Cardiac muscle cell (in vitro differentiated cells and primary cell): ENCODE measurements at places on chromosomes 6 and 20. TPM values are rescaled to one million over a fixed set of nuclear protein-coding genes. Genes with fewer than 3 reads are reported as not detected.

- no peak for DNase-seq
Measured at GRCh38 chr20:2564406-2564805, 28.0 kb downstream of the TMC2 start.

DNA sequence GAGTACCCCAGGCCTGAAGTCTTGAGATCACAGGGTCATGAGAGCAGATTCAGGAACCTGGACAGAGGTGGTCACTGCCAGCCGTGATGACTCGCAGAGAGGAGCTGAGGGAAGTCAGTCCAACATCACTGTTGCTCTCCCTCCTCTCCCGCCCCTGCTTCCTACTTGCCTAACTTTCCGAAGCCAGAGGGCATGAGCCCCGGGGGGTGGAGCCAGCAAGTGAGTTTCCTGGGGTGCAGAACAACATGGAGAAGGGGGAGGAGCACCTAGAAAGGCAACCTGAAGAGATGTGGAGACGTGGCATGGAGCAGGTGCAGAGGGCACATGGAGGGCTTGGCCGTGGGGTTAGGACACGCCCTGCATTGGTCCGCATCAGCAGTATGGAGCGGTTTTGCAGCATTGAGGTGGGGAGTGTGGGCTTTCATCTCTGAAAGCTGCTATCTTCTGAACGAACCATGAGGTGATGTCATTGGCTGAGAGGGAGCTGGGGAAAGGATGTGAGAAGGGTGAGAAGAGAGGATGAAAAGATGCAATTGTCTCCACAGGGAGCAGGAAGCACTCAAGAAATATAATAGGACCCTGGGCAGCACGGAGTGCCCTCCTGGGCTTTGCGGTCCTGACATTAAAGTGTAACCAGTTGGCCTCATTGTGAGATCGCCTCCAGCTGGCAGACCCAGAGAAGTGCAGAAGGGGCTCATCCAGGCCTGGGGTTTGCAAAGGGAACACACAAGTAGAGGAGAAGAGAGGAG, 25.0 kb downstream of the GDAP1L1 start:
- DNase-seq, result no peak

DNA sequence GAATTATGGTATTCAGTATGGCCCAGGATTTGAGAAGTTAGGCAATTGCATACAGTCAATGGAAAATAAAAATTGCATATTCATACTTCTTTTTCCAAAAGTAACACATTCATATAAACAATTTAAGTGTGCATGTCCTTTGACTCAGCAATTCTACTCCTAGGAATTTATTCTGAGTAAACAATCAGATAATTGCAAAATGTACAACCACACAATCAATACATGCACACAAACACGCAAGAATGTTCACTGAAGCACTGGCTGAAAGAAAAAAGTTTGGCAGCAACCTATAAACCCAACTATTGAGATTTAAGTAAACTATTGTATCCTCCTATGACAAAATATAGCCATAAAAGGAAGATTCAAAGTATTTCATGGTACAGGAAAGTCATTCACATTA, 1.6 kb downstream of the CYP39A1 start:
- no peak for DNase-seq

DNA sequence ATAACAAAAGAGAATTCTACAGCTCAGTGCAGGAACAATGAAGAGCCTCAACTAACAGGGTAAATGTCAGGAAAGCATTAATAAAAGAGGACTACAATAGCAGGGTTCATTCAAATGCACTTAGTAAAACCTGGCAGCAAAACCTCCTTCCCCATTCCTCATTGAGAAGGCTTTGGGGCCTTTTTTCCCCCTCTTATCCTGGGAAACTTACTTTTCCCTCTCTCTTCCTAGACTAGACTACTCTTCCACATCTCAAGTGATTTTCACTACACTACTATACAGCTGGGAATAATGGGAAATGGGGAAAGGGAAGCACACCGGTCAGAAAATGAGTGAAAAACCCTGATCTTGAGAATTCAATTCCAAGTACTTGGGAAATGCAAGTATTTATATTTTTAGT, 10.1 kb downstream of the ROMO1 start:
- no peak for DNase-seq

DNA sequence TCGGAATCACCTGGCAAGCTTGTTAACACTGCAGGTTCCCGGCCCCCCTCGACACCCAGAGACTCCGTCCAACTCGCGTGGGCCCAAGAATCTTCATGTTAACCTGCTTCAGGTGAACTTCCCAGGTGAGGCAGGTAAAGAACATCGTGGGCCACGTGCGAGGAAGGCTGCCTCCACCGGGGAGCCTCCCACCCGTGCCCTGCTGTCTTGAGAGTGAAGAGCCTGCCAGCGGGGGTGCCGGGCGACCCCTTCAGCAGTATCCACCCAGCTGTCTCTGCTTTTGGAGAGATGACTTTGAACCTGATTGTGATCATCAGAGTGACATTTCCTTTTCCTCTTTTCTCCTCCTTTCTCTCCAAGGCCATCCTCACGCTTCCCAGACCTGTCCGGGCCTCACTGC, 22.9 kb upstream of the RTF2 start:
- no peak for DNase-seq

DNA sequence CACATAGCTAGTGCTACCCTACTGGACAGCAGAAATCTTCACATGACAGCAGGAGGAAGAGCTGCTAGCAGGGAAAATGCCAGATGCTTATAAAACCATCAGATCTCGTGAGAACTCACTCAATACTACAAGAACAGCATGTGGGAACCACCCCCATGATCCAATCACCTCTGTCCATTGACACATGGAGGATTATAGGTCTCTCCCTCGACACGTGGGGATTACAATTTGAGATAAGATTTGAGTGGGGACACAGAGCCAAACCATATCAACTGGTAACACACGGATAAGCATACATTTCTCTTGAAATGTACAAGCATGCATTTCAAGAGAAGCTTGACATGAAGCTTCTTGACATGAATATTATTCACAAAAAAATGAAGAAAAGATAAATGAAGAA, 64.1 kb downstream of the MMS22L start:
- DNase-seq, result no peak

GRCh38 chr6:125792172-125792571, 1.4 kb downstream of the NCOA7 start:
- DNase-seq, result peak; percentile 31

DNA sequence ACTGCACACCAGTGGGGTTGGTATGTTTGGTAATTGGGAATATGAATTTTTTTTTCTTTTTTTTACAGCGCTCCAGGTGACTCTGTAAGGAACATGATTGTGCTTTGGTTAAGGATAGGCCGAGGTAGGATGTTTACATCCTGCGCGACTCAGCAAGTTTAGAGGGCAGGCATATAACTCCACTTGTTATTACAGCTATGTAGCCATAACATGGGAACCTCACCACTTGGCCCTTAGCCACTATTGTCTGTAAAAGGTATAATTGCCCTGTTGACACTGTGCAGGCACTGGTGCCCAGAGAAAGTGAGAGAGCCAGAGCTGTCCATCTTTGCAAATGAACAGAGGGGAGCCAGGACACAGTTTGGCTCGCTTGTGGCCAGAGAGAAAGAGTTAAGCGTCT, 172.9 kb downstream of the MCHR2 start:
- no peak for DNase-seq

DNA sequence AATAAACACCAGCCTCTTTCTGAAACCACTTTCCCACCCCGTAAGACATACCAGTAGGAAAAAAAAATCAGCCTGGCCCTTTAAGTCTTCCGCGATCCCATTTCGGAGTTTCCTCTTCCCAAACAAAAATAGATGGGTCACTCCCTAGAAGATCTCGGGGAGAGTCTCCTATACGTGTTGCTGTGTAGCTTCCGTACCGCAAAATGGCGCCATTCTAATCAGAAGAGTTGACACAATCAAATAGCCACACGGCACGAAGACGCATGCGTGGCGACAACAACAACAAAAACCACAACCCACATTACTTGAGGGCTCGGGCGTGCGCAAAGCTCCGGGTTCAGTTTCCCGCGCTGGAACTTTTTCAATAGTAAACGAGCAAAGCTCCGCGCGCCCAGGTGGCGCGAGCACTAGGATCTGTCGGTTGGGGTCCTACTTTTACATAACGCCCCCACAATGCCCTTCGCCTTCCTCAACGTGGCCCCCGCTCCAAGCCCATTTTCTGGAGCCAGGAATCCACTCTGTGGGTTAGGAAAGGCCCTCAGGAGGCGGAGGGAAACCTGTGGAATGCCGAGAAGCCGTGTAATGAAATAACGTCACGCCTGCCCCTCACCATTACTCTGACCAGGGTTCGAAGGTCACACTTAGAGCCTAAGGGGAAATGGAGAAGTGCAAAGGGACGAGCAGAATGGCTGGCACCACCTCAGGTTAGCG, at the start of gene GPANK1:
Gene GPANK1 (minus strand): TSS at position 208 of the 711 bp plus-strand sequence. CDS start 519 bp downstream, outside the sequence.
- DNase-seq, result peak; percentile 97

Gene RAB22A
- polyA plus RNA-seq, result 5.4 and 7.4 TPM in 2 replicates

Gene TFAP2D
- not detected in 2 replicates for polyA plus RNA-seq

GRCh38 chr6:5670811-5671561, 335.7 kb downstream of the NRN1 start:
- DNase-seq, result peak; percentile 77

DNA sequence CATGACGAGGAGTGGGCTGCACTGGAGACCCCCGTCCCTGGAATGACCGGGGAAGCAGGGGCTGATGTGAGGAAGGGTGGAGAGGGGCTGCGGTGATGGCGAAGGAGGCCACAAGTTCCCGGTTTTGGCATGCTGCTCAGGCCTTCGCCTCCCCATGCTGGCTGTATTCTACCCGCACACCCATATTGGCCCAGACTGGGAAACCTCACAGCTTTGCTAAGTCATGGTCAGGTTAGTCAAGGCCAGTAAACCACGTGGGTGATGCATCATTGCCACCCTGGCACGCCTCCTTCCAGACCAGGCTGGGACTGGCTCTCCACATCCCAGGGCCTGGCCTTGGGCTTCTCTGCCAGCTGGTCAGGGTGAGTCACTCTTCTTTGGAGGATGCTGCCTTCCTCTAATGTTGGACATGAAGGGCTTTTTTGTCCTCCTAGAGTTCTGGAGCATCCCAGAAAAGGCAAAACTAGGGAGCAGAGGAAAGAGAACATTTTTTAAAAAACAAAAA, 53.8 kb downstream of the PCNA start:
- peak; percentile 90 for DNase-seq

Gene GLP1R
- polyA plus RNA-seq, result 0.37 and 0.43 TPM in 2 replicates

DNA sequence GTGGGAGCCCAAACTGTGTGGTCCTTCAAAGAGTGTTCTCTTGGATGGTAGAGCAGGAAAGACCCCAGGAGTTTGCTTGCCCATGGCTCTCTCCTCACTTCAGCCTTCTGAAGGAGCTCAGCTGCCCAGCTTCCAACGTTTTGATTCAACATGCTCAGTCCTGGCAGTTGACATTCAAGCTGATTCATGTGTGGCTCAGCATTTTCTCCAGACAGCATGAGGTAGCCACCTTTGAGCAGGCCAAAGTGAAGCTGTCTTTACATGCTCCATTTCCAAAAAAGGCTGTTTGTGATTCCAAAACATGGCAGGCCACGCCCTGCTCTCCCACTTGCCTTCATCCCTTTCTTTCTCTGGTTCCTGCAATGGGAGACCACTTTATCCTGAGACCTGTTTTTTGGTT, 280.2 kb downstream of the TBC1D7 start:
- no peak for DNase-seq

Gene LY6G6F
- not detected in 2 replicates for polyA plus RNA-seq

- no peak for DNase-seq
Measured at GRCh38 chr20:3109350-3110302, 25.1 kb upstream of the AVP start.

Gene HRH3
- not detected in 2 replicates for polyA plus RNA-seq

GRCh38 chr20:32285621-32286371, 8.3 kb downstream of the KIF3B start:
- no peak for DNase-seq

DNA sequence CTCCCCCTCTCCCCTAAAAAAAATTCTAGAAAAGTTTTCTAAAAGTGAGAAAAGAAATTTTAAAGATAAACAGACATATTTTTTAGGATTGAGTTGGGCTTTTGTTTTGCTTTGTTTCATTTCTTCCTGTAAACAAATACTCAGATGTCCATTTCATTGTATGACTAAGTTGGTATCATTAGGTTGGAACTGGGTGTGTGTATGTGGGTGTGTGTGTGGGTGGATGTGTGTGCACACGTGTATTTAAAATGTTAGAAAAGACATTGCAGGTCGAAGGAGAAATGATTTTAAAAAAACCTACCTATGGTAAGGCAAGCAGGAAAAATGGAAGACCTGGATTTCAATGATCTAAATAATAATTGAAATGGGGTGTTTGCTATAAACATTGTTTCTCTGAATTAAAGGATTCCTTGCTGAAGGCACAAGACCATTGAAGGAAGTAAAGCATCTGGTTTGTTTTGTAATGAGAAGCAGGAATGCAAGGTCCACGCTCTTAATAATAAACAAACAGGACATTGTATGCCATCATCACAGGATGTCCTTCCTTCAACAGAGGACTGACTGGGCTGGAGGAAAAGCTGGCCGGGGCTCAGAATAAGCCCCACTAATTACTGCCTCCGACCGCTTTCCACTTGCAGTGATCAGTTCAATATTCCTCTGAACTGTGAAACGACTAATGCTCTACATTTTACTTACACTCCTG, 996 bp upstream of the PRDM1 start:
- DNase-seq, result no peak

DNA sequence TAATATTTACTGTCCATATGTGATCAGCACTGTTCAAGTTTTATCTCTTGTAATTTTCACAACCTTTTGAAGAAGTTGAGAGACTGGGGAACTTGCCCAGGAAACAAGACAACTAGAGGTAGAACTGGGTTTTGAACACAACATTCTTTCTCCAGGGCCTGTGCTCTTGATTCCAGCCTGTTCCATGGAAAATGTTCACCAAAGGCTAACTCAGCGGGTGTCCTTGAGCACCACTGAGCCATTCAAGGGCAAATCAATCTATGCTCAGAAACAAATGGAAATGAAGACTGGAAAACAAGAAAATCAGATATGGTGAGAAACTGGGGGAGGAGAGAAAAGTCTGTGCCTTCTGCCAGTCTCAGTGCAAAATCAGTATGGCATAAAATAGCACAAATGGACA, 682.2 kb upstream of the AGPAT4 start:
- DNase-seq, result no peak

DNA sequence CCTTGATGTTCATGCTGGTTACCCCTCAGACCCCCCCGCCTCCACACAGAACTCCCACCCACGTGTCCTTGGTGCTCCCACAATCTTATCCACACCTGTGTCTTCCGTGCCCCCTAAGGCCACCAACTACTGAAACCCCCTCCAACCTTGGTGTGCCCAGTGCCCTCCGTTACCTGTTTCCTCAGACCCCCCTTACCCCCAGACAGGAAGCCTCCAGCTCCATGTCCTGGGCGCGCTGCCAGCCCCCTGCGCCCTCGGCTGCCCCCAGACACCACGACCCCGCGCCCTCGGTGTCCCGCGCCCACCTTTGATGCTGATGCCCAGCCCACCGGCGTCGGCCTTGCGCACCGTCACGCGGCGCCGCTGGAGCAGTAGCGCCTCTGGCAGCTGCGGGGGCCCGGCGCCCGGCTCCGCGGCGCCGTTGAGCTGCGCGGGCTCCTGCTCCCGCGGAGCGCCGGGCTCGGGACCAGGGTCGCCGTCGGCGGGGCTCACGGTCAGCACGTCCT, 504 bp downstream of the SNTA1 start:
- DNase-seq, result no peak

Gene MAS1
- not detected in 2 replicates for polyA plus RNA-seq

Gene CYB5R4
- 13.6 and 14.5 TPM in 2 replicates for polyA plus RNA-seq

Gene TGM3
- polyA plus RNA-seq, result 0.37 TPM in 1 of 2 replicates, not detected in the other

Gene MROH8
- polyA plus RNA-seq, result 12.1 and 13.3 TPM in 2 replicates

Gene TRDN
- polyA plus RNA-seq, result 200 and 285 TPM in 2 replicates

- peak; percentile 32 for DNase-seq
Measured at GRCh38 chr20:53737396-53738038, 143.9 kb upstream of the ZNF217 start.

Gene FAM184A
- polyA plus RNA-seq, result 4.8 and 9.1 TPM in 2 replicates

Gene ENPP4
- 5.8 and 7.2 TPM in 2 replicates for polyA plus RNA-seq
